ENCODE measurements at places on chromosomes 13 and 19.

- no peak for DNase-seq
These were observed 7.9 kb downstream of the HNRNPL start for GRCh38 chr19:38841787-38842438.

GRCh38 chr13:29922896-29923295, 72.5 kb upstream of the UBL3 start:
- no peak for DNase-seq

DNA sequence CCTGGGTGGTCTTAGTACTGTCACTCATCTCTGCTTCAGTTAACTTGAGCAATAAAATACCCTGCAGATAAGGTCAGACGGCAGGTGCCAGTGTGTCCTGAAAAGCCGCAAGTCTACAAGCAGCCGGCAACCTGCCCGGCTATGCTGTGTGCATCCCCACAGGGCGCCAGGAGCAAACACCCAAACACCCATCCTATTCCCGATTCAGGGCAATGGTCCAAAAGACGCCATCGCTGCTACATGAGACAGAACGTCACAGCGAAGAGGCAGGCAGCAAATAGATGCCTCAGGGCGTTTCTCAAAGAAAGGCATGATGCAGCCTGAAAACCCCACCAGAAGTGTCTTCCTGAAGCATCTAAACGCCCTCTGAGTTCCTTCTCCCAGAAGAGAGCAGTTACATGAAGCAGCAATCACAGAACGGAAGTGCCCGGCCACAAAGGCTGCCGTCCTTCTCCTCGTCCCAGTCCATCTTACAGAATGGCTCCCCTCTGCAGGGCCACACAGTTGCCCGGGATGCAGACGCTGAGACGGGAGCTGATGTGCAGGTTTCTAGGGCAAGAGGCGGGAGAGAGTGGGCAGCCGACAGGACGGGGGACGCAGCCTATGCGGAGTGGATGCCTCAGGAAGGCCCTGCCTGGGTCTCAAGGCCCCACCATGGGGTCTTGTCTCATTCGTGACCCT, 35.1 kb downstream of the RASA3 start:
- DNase-seq: no peak

DNA sequence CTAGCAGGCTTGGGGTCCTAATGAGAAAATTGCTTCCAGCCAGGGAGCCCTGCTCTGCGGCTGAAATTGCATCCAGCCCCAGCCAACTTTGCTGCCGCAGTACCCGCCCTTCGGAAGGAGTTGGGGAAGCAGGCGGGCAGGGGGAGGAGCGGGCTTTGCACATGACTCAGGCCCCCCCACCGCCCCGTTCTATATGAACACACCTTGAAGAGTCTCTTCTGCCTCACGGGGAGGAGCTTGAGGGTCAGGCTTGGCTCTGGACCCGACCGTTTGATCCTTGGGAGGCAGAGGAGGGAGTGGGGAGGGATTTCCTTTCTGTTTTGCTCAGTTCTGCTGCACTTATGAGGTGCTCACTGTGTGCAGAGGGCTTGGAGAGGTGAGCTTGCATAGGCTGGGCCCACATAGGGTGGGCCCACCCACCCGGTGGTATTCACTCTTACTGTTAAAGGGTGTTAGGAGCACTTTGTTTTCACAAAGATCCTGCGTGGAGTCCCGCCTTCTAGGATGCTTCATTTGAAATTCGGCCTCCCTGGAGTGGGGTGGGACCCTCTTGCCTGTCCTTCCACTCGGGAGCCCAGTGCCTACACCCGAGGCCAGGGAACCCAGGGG, 46.5 kb downstream of the LYL1 start:
- DNase-seq: no peak

GRCh38 chr19:33746159-33746558, 50.5 kb upstream of the KCTD15 start:
- no peak for DNase-seq

- DNase-seq: no peak
These were observed 4.7 kb upstream of the CNFN start for GRCh38 chr19:42394751-42395150.

DNA sequence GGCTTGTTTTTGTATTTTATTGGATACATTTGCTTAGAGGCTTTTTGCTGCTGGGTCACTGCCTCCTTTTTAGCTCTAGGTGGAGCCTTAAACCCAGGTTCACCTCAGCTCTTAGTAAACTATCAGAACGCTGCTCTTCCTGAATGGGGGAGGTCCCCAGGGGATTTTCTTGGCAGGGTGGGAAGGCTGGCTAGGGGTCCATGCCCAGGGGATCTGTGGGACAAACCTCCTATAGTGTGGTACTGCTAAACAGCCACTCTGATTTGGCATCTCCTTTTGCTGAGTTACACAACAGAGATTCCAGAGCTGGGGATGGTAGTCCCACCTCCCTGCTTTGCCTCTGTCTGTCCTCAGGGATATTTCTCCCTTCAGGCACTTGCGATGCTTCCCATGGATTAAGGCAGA, 204.9 kb downstream of the ZIC5 start:
- DNase-seq: no peak

- DNase-seq: no peak
These were observed 64.8 kb upstream of the DOCK9 start for GRCh38 chr13:99042521-99043250.

GRCh38 chr13:35465371-35465770, 11.1 kb downstream of the MAB21L1 start:
- DNase-seq: no peak

DNA sequence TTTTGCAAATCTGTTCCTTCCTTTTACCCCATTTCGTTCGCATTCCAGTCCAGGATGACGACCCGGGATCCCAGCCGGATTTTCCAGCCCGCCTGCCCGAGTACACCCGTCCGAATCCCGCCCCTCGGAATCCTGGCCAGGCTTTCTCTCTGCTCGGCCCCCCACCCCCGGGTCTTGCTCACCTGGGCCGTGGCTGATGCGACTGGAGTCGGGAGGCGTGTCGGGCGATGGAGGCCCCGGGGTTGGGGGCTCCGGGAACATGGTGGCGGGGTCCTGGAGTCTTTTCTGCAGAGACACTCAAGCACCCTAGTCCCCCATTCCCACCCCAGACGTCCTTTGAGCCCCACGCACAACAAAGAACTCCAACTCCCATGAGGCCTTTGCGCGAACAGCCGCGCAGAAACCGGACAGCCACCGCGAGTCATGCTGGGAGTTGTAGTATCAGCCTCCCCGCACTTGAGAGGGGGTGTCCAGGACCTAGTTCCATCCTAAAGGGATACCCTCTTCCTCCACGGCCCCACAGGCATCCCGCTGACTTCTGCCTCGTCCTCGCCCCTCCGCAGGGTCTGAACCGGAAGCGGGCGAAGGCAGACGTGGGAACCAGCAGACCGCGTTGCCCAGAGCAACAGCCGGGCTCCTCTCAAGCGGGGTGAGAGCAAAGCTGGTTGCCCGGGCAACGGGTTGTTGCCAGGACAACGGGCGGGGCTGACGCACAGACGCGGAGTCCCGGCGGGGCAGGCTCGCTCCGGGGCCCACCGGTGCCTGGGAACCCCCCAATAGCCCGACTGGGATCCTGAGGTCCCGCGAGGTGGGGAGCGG, 1.1 kb downstream of the SYT5 start:
- DNase-seq: no peak

DNA sequence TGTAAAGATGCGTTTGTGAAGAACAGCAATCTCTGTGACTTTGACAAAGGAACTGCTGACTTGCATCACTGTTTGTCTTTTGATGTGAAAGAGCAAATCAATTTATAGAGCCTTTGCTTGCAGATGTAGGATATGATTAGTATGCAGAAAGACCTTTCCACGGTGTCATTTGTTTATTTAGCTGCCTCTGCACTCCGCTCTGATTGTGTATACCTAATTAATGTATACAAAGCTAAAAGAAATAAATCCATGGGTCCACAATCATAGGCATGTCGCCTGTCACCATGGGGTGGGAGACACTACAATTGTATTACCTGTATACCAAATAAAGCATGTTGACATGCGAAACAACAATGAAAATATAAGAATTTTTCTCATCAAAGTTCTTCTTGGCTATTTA, 410.7 kb downstream of the MZT1 start:
- DNase-seq: no peak

- DNase-seq: no peak
These were observed at the start of gene AMER2 for GRCh38 chr13:25171517-25172302. Gene AMER2, minus strand, starts transcription at chr13:25172288. Its CDS starts 669 bp downstream, at chr13:25171619.

DNA sequence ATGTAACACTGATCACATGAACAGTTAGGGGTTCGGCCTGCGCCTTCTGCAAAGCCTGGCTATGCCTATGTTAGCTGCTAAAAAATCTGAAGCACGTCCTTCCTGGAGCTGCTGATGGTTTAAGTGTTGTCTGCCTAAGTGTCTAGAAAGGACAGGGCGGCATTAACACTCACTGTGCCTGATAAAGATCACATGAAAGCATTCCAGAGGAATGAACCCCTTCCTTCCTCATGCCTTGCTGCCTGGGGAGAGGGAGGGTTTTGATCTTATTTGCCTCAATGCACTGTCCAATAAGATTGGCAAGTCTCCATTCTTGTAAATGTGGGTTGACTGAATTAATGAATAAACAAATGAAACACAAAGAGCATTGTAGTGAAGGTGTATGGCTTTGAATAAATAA, 5.2 kb downstream of the DOCK9 start:
- DNase-seq: no peak

GRCh38 chr19:16040642-16041041, 35.7 kb upstream of the TPM4 start:
- no peak for DNase-seq

- DNase-seq: no peak
These were observed 25.6 kb downstream of the CARM1 start for GRCh38 chr19:10896851-10897526.

DNA sequence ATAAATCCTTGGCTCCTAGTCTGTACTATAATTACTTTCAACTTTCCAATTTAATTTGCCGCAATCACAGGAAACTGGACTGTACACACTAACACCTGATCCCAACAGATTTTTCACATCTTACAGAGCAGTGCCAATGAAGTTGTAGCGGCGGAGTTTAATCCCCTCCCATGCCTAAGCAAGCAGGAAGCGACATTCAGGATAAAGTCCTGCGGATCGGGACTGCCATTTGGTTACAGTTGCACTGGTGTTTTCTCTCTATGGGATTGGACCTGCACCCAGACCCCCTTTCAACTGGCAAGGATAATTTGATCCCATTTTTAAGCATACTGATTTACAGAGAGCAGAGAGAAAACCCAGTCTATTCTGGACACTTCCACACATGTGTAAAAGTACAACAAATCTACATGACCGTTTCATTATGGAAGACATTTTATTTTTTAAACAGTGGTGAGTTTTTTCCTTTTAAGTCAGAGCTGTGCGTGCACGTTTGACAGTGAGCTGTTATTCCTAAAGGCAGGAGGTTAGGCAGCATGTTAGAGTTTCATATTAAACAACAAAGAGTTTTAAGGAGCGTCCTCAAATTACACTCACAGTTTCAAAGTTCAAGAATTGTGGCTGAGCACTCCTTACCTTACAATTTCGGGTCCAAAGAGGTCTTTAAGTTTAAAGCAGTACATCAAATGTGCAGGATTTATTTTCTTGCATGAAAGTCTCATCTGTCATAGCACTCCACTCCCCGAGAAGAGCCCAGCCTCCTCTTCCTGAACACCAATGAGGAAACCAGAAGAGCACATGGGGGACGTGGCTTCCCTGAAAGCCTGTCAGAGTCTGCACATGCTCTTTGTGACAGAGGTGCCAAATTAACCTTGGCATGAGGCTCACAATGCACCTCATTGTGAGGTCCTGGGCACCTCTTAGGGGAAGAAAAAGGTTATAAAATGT, 141.6 kb upstream of the RFC3 start:
- no peak for DNase-seq

DNA sequence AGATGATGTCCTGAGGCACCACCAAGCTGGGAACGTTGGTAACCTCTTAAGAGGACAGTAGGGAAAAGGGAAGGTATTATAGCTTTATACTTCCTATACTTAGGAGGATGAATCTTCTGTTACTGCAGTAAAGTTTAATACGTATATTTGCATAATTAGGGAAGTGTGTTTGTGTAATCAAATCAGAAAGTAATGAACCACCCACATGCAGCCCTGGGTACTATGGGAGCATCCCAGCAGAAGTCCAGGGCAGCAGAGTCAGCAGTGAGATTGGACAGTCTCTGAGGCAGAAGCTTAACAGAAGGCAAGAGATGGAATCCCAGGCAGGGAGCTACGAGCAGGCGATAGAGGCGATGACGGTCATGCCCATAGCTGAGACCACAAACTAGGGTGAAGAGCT, 12.5 kb downstream of the SAFB start:
- DNase-seq: no peak

DNA sequence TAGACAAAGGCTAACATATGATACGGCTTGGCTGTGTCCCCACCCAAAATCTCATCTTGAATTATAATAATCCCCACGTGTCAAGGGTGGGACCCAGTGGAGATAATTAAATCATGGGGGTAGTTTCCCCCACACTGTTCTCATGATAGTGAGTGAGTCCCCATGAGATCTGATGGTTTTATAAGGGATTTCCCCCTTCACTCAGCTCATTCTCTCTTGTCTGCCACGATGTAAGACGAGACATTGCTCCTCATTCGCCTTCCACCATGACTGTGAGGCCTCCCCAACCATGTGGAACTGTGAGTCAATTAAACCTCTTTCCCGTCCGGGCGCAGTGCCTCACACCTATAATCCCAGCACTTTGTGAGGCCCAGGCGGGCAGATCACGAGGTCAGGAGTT, 143.5 kb downstream of the RXFP2 start:
- no peak for DNase-seq

- no peak for DNase-seq
These were observed 11.6 kb downstream of the TPM4 start for GRCh38 chr19:16087940-16088339.

- DNase-seq: no peak
These were observed 155.5 kb downstream of the TNFSF13B start for GRCh38 chr13:108425056-108425455.

DNA sequence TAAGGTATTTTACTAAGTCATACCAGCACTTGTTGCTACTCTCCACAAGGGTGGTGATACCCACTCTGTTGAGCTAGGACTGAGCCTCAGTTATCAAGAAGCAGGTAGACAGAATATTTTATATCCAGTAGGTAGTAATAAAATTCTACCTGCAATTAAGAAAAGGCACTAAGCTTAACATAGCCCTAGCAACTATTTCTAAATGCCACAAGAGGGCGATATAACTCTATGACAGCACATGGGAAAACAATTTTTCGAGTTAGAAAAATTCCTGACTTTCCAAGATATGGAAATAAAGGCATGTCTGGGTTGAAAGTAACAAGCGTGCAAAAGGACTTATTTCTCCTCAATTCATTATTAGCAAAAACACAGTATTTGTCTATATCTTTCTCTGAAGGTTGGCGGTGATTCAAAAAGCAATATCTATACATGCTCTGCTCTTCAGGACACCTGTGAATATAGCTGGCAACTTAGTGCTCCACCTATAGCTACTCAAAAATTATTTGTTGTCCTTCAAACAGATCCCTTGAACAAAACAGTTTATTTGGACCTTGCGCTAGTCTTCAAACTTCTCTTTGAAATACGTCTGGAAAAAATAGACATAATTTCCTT, 14.7 kb downstream of the CCDC169 start:
- DNase-seq: no peak

DNA sequence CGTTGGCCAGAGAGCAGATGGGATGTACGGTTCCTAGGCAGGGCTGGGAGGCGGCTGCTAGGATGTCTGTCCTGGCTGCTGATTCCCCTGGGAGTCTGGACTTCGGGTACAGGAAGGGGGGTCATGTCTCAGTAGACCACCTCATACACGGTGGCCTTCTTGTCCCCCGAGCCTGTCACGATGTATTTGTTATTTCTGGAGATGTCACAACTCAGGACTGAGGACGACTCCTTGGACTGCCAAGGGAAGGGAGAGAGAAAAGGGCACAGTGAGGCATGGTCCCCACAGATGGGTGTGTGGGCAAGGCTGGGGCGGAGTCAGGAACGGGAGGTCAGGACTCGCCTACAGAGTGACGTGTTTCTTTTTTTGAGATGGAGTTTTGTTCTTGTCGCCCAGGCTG, 20.4 kb downstream of the TLE6 start:
- DNase-seq: no peak
